ENCODE measurements at places on chromosomes 6 and 20. TPM values are rescaled to one million over a fixed set of nuclear protein-coding genes. Genes with fewer than 3 reads are reported as not detected.

ZSCAN31 gene
- total RNA-seq: 3.0 TPM

GPR6 gene
- total RNA-seq: not detected

KCNQ2 gene
- total RNA-seq: 0.19 TPM

DNA sequence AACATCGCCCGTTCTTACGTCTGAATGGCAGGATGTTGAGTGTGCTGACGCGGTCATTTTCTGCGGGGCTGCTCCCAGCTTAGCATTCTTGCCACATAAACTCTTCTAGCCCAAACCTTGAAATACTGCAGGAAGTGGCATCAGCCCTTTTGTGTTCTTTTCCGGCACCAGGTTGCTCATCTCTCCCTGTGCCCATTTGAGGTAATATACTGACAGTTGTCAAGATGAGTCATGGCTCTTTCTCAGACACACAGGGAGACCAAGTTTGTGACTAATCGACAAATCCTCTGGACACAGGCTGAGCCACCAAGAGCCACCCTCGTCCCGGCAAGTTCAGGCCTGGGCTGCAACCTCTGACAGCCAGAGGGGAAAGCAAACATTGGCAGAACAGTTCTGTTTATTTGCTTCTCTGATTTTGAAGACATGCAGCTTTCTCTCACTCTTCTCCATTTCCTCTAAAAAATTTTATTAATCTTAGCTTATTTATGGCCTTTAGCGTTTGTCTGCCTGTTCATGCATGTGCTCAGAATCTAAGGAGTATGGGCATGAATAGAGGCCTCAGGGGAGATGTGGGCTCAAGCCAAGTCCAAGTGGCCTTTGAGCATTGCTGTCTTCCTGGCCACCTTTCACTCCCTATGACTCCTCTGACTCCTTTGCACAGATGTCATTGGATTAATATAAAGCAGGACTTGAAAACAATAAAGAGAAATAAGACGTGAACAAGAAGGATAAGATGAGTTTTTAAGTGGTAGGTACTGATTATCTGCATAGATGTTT lies 328.2 kb upstream of the JAG1 start:
- no peaks in the 10 kb centered on the region for H3K4me1 ChIP-seq
- DNase-seq: no peak
- peaks cover 3% of the 10 kb centered on the region for H3K27me3 ChIP-seq
- no peak overlapping the region for H3K4me3 ChIP-seq
- no peak overlapping the region for H3K27ac ChIP-seq

DNA sequence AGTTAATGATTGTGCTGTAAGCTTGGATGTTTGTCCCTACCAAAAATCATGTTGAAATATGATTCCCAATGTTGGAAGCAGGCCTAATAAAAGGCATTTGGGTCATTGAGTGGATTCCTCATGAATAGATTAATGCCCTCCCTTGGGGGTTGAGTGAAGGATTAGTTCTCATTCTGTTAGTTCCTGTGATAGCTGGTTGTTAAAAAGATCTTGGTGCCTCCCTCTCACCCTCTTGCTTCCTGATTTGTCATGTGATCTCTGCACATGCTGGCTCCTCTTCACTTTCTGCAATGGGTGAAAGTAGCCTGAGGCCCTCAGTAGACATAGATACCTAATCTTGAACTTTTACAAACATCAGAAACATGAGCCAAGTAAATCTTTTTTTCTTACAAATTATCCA lies 115.6 kb upstream of the HCRTR2 start:
- H3K4me3 ChIP-seq: no peak overlapping the region
- no peaks in the 10 kb centered on the region for H3K36me3 ChIP-seq
- no peak overlapping the region for H3K27ac ChIP-seq
- no peak for DNase-seq
- no peaks in the 10 kb centered on the region for H3K4me1 ChIP-seq

DNA sequence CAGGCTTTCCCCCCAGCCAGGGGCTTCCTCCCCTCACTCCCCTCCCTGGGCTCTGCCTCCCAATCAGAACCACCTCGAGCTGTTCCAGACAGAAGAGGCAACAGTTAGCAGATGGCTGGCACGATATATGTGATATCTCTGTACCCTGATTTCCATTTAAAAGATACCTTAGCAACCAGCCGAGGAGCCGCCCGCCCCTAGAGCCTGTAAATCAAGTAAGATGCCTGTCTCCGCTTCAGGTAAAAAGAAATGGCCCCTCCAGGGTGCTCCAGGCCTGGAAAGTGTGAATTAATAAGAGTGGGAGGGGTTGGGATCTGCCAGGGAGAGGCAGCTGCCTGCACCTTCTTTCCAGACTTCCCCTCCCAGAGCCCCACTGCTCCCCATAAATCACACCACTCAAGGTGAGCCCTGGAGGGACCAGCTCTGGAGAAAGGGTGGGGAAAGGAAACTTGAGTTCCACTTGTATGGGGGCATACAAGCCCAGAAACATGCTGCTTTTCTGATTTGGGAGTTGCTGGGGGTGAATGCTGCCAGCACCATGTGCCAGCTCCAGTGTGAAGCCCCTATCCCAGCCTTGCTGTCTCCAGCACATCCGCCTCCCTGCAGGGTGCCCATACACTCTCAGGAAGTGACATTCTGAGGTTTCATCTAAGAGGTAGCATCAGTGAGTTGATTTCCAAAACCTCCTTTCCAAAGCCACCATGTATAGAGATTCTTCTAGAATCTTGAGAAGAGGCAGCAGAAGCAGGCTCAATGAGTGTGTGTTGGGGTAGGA lies 148.0 kb downstream of the LRFN2 start:
- no peak overlapping the region for H3K4me3 ChIP-seq
- DNase-seq: no peak
- no peak overlapping the region for H3K27ac ChIP-seq
- H3K4me1 ChIP-seq: no peaks in the 10 kb centered on the region

DNA sequence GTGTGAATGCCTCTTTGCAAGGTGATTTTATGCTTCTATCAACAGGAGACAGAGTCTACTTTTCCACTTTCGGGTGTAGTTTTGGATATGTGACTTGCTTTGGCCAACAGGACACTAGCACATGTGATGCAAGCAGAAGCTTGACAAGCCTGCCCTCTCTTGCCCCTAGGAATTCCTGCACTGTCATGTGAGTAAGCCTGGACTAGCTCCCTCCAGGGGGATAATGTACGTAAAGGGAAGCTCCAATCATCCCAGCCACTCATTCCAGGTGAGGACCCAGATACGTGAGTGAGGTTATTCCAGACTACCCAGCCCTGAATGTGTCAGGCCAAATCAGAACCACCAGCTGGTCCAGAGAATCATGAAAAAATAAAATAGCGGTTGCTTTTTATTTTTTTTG lies 33.3 kb downstream of the BEND3 start:
- no peak overlapping the region for H3K4me3 ChIP-seq
- H3K4me1 ChIP-seq: no peaks in the 10 kb centered on the region
- H3K27ac ChIP-seq: no peak overlapping the region
- H3K36me3 ChIP-seq: peaks cover 30% of the 10 kb centered on the region
- no peaks in the 10 kb centered on the region for H3K27me3 ChIP-seq

DNA sequence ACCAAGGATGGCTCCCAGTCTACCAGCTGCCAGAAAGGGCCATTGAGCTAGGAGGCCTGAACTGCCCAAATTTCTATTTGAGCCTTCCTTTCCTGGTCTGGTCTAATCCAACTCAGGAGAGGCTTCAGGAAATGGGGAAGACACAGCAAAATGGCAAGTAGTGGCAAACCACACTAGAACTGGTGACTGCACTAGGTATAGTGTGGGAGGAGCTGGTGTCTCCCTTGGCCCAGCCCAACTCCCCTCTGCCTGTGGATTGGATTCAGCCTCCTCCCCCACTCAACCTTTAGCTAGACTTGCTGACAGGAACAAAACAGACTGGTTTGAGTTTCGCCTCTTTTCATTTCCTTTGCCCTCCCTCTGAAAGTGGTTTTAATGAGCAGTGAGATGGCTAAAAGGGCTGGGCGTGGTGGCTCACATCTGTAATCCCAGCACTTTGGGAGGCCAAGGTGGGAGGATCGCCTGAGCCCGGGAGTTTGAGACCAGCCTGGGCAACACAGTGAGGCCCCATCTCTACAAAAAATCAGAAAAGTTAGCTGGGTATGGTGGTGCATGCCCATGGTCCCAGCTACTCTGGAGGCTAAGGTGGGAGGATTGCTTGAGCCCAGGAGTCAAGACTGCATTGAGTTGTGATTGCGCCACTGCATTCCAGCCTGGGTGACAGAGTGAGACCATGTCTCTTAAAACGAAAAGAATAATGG lies 17.5 kb downstream of the MRPS18A start:
- no peaks in the 10 kb centered on the region for H3K27me3 ChIP-seq
- peak; percentile 32 for DNase-seq
- no peak overlapping the region for H3K4me3 ChIP-seq
- H3K36me3 ChIP-seq: peaks cover 6% of the 10 kb centered on the region

DNA sequence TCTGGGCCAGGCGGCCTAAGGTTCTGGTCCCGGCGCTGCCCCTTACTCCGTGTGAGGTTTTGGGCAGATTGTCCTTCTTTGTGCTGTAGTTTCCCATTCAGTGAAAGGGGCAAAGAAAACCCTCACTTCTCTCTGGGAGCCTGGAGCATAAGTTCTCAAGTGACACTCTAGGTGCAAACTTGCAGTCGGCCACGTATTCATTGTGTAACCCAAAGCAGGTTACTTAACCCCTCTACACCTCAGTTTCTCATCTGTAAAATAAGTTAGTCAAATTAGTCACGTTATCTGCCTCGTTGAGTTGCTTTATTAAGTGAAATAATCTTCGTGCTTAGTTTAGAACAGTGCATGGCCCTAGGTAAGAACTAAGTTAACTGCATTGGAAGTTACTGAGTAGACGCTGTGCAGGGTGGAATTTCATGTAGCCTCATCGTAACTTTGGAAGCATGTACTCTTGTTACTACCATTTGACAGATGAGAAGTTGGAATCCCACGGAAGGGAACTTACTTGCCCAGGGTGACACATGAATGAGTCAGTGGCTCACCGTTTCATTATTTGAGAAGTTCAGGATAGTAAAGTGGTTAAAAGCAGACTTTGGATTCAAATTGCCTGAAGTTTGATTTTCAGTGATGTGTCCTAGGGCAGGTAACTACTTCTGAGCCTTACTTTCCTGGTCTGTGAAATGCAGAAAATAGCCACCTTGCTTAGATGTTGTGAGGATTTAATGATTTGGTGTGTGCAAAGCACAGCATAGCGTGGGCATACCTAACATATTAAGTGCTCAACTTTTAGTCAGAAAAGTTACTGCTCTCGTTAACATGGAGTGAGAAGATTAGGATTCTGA lies 556 bp upstream of the MROH8 start:
- peak overlapping the region; percentile 87 for H3K4me3 ChIP-seq

DNA sequence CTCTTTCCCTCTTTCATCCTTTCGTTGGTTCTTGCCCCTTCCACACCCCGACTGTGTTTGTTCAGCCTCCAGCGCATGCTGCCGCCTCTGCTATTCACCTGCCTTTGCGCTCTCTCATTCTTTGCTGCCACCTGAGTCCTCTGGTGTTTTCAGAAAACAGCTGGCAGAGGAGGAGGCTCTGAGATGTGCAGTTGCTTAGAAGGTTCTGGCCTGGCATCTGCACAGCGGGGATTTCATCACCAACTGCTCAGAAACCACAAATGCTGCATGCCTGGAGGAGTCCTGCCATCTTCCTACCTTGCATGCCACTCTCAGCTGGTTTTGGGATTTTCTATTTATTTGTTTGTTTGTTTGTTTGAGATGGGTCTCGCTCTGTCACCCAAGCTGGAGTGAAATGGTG lies 39.2 kb upstream of the CLDN20 start:
- peaks cover 12% of the 10 kb centered on the region for H3K4me1 ChIP-seq
- H3K36me3 ChIP-seq: peaks cover 1% of the 10 kb centered on the region
- DNase-seq: no peak
- peak overlapping the region; percentile 65 for H3K27ac ChIP-seq

GRCh38 chr20:60206259-60206658 lies 248.0 kb downstream of the CDH26 start:
- no peaks in the 10 kb centered on the region for H3K36me3 ChIP-seq
- peaks cover 4% of the 10 kb centered on the region for H3K4me1 ChIP-seq
- H3K4me3 ChIP-seq: no peak overlapping the region

DNA sequence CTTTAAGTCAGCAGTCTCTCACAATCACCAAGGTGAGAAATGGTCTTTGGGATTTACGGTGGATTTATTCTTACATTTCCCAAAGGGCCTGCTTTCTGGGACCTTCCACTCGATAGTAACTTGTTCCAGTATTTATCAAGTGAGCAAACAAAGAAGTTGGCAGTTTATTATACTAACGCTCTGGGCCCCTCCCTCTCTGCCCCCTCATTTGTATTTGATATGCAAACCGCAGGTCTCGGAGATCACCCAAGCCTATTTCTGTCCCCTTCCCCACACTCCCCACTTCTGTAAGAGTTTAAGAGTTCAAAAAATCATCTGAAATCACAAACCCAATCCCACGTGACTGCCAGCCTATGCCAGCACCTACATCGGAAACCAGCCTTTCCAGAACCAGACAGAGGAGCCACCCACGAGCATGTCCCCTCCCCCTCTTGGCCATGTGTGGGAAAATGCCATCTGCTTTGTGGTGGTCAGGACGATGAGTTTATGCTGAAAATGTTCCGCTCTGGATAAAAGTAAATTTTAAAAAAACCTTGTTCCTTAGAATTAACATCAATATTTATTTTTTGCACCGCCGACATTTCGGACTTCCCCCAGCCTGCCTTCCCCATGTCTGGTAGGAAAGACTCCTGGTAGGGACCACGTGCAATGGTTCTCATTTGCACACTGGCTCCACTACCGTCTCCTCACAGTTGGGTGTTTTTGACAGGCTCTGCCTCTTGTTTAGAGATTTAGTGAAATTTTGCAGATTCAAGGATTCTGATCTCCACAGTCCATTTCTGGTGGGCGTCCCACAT lies 281.0 kb downstream of the TFAP2C start:
- no peaks in the 10 kb centered on the region for H3K4me1 ChIP-seq
- no peak overlapping the region for H3K27ac ChIP-seq
- H3K36me3 ChIP-seq: no peaks in the 10 kb centered on the region

DNA sequence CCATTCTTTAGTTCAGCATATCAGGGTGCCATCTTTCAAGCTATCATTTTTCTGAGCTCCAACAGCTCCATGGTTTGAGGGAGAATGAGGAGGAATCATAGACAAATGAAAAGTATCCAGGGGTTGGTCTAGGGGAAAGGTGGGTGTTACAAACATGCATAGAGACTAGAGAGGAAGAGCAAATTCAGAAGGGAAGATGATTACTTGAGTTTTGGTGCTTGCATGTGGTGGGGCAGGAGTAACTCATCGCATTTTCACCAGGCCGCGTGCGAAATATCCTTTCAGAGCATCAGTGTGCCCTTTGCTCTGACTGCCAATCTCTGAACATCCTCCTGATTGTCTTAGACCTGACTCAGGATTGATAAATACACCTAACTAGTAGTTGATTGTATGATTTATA lies 7.7 kb upstream of the BICRAL start:
- H3K27me3 ChIP-seq: no peaks in the 10 kb centered on the region
- H3K36me3 ChIP-seq: peaks cover 10% of the 10 kb centered on the region
- peak overlapping the region; percentile 98 for H3K27ac ChIP-seq
- H3K4me3 ChIP-seq: peak overlapping the region; percentile 54
